ENCODE measurements at places on chromosomes 6 and 20.

GRCh38 chr6:5411414-5411813 is 150.1 kb downstream of the FARS2 start:
- DNase-seq = no peak

GRCh38 chr20:44180814-44181213 is 6.2 kb downstream of the JPH2 start:
- no peak for DNase-seq

GRCh38 chr6:13190376-13190775 is 138.0 kb downstream of the TBC1D7 start:
- DNase-seq = no peak

GRCh38 chr6:26318459-26319404 is 46.3 kb upstream of the BTN3A2 start:
- no peak for DNase-seq

DNA sequence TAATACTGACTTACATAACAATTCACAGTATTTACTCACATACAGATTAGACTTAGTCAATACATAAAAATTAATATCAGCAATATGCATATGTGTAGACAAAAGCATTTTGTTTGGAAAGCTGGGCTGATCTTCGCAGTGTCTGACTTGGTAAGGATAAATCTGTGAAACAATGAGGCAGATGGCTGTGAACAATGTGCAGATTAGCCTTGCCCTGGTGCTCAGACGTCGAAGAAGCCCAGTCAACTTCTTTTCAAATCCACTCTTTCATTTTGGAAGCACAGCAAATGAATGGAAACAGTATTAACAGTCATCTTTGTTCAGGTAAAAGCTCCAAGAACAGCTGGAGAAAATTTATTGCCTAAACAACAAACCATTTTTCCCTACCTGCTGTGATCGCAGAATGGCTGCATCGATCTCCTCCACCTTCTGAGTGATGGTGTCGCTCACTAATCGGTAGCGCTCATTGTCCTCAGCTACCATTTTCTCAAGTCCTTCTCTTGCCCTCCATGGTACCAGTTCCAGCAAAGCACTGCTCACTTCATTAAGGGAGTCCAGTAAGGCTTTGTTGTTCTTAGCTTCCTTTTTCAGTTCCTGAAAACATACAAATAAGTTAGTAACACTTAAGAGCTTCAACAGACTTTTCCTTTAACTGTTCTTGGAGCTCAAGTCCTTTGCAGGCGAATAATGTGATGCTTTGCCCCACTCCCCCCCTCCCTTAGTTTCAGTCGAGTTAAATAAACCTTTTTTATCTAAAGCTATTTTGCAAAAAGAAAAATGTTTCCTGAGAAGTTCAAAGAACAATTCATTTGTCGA is 116.5 kb downstream of the DST start:
- no peak for DNase-seq

- no peak for DNase-seq
Observed at GRCh38 chr6:43812850-43813578, 43.0 kb downstream of the VEGFA start.

DNA sequence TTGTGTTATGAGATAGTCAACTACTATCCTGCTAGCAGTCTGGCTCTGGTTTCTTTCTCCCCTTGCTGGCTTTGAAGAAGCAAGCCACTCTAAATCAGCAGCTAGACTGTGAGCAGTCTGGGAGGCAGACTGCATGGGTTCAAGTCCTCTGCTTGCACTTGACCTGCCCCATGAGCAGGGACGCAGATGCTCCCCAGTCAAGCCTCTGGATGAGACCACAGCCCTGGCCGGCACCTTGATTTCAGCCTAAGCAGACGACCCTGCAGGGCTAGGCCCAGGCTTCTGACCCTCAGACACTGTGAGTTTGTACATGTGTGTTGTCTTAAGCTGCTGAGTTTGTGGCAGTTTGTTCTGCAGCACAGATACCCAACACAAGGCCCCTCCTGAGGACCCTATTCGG is 105.8 kb downstream of the SULF2 start:
- no peak for DNase-seq

DNA sequence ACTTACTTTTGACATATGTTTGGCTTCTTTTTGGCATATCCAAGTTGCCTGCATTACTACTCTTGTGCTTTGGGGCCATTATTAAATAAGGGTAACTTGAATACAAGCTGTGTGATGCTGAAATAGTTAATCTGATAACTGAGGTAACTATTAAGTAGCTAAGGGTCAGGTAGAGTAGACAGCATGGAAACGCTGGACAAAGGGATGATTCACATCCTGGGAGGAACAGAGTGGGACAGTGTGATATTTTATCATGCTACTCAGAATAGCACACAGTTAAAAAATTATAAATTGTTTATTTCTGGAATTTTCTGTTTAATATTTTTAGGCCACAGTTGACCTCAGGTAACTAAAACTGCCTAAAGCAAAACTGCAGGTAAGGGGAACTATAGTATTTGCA is 483.9 kb downstream of the RFPL4B start:
- no peak for DNase-seq

- DNase-seq = no peak
Observed at GRCh38 chr20:63606686-63607085, 20.2 kb downstream of the GMEB2 start.

GRCh38 chr6:21138336-21139069 is 455.0 kb upstream of the SOX4 start:
- DNase-seq = no peak

DNA sequence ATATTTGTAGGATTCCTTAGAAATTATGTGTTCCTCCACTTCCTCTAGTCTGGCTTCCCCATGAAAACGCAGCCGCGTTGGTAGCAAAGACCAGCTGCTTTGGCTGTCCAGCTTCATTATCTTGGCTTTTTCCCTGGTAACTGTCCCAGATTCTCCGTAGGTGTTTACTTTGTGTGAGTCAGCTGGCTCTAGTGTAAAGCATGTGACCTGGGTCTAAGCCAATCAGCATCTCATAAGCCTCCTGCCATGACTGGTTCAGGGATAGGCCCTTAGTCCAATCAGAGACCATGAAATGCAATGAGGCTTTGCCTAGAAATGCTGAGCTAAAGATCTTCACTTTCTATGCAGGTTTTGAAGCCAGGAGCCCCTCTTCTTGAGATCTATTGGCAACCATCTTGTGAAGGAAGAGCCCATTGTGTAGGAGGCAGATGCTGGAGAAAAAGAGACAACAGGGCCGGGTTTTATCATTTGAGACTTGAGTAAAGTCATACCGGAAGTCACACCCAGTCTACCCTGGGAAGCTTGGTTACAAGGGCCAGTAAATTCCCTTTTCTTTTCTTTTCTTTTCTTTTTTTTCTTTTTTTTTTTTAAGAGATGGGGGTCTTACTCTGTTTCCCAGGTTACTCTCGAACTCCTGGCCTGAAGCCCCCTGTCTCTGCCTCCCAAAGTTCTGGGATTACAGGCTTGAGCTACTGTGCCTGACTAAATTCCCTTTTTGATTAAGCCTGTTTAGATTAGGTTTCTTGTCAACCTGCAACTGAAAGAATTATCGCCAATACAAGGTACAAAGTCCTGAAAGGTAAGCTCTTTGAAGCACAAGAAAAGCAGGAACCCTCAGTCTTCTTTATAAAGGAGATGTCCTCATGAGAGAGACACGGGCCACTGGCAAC is 256.5 kb upstream of the RREB1 start:
- peak; percentile 43 for DNase-seq

GRCh38 chr20:5349448-5349847 is 32.7 kb upstream of the PROKR2 start:
- no peak for DNase-seq

DNA sequence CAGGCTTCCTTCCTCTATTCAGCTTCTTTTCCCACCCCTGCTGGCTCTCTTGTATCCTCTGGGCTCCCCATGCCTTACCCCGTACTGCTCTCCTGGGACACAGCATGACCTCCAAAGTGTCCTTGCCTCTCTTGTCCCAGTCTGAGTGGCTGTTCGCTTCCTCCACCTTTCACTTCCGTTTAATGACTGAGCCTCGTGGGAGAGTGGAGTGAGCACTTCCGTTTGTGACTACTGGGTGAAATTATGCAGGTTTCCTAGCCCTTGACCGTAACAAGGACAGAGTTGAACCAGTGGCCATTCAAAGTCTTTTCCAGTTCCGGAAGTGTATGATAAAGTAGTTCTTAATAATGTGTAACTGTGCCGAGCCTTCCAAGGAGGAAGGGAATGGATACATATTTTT is 109.2 kb downstream of the ARID1B start:
- no peak for DNase-seq

GRCh38 chr6:144189351-144189750 is 39.0 kb downstream of the STX11 start:
- no peak for DNase-seq

DNA sequence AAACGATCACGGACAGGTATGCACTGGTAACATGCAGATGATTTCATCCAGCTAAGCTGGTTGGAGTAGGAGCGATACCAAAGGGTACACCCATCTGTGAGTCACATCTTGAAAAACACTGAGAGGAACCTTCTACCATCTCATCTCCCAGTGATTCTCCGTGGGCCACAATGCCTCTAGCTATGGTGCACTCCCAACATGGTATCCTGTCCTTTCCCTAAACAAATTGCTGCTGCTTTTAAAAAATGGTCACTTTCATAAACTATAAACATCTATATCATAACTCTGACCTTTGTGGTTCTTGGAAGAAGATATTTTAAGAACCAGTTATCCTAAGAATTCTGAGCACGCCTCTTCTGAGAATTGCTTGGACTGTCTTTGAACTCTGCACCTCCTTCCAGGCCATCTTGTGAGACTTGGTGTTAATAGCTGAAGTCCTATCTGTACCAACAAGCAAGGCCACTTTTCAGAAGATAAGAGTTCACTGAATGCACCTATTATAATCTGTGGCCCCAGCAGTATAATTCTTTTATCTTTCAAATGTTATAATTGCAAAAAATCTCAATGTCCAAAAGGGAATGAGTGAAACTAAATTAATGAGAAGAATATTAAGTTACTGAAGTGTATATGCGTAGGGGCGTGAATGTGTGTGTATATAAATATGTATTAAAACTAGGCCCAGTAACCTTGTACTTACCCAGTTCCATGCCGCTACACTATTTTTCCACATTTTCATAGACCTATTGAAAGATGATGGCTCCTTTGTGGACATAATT is 70.5 kb upstream of the TPD52L1 start:
- no peak for DNase-seq

DNA sequence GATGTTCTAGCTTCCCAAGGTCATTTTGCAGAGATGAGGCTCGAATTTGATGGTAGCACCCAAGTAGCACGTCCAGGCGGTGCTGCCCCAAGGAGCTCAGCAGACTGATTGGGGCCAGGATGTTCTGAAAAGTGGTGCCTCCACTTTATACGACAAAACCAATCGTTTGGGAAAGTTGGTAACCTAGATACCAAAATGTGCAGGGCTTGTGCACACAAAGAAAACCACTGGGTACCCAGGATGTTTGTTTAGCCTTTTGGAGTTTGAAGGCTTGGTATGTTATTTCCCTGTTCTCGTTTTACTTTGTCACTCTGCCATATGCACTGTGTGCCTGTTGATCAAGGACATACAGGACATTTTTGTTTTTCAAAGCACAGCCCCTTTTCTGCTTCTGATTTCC is 40.7 kb upstream of the PBOV1 start:
- no peak for DNase-seq

DNA sequence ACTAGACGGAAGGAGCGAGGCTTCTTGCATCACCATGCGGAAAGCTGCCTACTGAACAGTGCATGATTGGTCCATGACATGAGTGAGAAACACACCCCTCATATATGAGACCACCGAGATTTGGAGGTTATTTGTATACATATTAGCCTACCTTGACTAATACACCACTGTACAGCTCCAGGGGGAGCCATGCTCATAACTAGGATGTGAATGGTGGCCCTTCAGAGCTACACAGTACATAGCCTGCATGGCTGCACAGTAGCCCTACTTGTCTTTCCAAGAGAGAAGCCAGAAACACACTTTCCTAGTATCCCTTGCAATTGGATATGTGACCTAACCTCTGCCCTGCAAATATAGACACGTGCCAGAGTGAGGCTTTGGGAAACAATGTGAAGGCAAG is 21.8 kb upstream of the MCUR1 start:
- DNase-seq = no peak

DNA sequence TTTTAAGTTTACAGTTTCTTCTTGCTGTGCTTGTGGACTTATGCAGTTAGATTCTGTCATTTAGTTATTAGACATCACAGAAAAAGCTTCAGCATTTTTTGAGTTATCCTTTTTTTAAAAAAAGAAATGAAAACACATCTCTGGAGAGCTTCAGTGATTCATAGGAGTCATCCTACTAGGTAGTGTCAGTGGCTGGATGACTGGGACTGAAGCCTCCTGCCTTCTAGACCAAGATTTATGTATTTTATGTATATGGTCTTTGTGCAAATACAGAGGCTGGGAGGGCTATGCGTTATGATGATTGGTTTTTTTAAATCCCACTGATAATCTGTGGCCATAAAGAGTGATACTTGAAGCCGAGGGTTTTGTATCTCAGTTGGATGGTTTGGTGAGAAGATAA is 125.9 kb upstream of the JAG1 start:
- DNase-seq = no peak

- peak; percentile 46 for DNase-seq
Observed at GRCh38 chr6:149545258-149545753, 537 bp downstream of the PPIL4 start.

DNA sequence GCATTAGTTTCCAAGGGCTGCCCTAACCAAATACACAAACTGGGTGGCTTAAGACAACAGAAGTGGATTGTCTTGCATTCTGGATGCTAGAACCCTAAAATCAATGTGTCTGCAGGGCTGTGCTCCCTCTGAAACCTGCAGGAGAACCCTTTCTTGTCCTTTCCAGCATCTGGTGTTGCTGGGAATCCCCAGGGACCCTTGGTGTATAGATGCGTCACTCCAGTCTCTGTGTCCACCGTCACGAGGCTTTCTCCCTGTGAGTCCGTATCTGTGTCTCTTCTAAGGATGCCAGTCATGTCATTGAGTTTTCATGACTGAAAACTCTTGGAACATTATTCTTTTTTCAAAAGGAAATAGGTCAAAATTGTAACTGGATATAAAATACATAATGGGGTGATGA is 142.9 kb downstream of the RNASET2 start:
- DNase-seq = no peak

- DNase-seq = no peak
Observed at GRCh38 chr20:15922556-15922955, 650.7 kb downstream of the KIF16B start.

GRCh38 chr6:115610696-115611095 is 450.0 kb downstream of the FRK start:
- DNase-seq = no peak

DNA sequence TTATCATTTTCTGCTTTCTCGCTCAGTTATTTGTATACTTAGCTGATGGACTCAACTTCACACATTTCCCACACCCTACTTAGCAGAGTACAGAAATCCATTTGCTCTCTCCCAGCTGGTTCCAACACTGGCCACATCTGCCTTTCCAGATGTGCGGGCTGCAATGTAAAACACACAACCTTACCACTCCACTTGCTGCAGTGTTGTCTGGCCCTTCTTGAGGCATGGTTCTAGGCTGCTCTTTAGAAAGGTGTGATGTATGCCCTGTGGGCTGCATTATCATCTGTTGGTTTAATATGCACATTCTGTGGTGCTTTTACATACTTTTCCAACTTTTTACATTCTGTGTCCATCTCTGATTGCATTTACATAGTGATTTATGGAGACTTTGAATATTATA is 56.5 kb downstream of the TRAF3IP2 start:
- no peak for DNase-seq

- DNase-seq = no peak
Observed at GRCh38 chr20:35243986-35244385, 17.5 kb downstream of the MMP24 start.

- no peak for DNase-seq
Observed at GRCh38 chr6:163460307-163460782, 45.8 kb downstream of the QKI start.
